Omental fat pad (tissue), 4 donors: ENCODE measurements at places on chromosomes 3 and 15.

DNA sequence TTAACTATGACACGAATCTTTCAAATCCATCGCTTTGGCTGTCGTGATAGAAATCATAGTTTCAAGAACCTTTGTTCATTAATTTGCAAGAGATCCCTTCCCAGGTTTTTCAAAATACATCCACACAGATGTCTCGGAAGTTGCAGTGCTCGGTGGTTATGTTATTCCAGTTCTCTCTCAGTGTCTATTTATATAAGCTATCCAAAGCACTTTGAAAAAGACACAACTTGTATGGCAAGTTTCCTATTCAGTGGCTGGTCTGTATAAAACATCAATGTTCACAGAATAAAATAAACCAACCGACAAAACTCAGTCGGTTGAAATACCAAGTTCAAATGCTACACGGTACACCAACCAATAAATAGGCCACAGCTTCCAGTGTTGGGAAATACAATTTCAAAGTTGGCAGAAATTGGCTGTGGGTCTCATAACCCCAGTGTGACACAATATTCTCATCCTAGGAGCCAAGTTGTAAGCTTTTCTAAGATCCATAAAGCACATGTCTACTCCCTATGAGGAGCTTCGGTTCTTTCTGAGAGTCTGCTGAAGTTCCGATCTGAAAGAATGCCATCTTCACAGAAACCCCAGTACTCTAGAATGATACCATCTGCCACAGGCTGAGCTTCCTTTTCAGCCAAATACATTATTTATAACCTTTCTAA, 23.7 kb downstream of the SATB1 start:
- DNase-seq, result no peak

DNA sequence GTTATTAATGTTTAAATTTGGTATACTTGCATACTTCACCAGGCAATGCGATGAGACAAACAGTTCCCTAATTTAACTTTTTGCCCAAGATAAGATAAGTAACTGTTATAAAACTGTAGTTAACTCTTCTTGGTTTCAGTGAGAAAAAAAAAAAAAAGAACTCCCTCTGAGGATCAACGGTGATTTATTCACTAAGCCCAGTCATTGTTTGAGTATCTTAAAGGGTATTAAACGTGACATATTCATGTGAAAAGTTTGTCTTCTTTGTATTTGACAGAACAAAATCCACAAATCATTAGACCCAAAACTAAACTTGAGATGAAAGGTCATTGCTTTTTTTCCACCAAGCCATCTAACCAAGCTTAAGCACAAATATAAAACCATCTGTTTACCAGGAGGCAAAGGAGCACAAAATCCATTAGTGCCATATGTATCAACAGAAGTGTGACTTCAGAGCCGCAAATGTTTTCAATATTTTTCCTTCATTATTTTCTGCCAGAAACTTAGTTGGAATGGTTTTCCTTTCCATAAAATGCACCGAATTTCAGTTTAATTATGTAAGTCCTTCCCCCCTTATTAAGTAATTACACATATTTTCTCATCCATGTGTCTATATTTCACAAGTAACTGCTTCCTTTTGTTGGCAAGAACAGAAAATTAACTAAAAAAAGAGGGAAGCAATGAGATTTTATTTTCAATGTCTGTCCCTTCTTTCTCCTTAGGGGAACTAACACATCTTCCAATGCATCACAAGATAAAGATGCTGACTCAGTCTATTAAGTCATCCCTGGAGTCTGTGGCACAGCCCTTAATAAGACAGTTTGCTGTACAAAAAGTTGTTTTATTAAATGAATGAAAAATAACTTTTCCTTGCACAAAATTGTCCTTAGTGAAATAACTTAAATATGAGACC, 92.2 kb upstream of the RAP2B start:
- no peak for DNase-seq

DNA sequence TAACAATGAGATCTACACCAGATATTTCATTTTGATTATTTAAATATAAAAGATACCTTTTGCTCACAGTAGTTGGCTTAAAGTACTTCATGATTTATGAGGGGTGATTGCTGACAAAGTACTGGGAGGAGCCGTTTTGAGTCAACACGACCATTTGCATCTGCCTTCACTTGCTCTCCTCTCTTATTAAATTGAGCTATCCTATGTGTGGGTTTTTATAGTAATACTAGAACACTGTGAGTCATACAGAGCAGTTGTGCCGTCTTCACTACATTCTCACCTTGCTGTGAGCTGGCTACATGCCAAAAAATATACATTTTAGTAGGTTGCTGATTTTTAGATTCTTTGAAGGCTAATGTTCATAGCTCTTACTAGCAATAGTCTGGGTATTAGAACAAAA, 161.2 kb downstream of the ALCAM start:
- DNase-seq, result no peak

DNA sequence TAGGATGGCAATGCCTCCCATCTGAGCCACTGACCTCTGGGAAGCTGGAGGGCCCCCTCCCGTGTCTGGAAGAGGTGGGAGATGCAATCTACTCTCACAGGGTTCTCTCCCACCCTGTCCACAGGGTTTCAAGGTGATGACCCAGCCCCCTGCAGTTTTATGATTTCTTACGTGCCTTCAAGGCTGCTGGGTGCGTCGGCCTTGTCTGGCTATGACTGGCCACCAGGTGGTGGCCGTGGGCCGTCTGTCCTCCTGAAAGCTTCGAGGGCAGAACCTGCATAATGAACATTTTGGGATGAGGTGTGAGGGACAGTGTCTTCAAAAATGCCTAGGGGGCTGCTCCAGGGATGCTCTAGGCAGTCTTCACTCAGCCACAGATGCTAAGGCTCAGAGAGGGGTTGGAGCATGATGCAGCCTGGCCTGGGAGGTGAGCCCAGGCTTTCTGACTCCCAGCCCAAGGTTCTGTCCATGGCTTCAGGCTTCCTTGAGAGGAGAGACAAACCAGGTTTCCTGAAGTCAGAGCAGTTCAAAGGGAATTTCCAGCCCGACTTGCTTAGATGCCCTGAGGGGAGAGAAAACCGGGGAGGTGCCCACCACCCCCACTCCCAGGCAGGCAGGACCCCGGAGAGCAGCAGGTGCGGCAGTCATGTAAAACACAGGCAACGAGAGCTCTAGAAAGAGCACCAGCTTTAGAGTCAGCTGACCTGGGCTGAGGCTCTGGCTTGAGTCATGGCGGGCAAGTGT, 18.7 kb downstream of the ISG20 start:
- DNase-seq, result no peak

DNA sequence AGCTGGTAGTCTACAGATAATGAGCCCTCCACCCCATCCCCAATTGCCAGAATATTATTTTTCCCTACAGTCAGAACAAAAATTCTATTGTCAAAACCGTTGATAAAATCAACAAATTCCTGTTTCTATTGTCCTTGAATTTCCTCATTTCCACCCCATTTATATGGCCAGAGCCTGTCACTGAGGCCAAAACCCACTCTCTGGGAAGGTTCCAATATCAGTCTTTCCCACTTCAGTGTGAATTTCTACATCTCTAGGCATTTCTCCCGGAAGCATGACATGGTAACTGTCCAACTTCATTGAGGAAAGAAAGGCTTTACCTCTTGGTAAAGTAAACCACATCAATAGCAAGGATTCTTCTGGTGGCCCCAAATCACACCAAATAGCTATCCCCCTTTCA, 41.6 kb downstream of the C2CD4A start:
- no peak for DNase-seq

DNA sequence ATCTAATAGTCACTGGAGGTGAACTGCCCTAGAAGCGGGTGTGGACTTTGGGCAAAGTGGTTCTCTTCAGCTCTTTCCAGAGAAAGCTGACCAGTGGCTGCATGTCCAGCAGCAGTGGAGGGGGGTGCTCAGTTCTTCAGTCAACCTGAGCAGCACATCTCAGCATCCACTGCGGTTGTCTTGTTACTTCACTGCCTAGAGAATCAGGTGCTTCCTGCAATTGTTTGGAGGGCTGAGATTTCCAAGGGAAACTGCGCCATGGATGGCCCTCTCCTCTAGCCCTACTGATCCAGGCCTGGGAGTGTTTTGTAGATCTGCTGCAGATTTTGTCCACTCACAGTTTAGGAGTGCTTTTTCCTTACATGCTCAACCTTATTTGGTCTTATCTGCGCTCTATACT, 65.6 kb upstream of the CFAP161 start:
- no peak for DNase-seq

- no peak for DNase-seq
Observed at GRCh38 chr3:139414608-139415224, 25.3 kb upstream of the COPB2 start.
